ENCODE measurements at places on chromosomes 3 and 15.

GRCh38 chr3:24493746-24494617, 668 bp downstream of the THRB start:
- no peak for DNase-seq

DNA sequence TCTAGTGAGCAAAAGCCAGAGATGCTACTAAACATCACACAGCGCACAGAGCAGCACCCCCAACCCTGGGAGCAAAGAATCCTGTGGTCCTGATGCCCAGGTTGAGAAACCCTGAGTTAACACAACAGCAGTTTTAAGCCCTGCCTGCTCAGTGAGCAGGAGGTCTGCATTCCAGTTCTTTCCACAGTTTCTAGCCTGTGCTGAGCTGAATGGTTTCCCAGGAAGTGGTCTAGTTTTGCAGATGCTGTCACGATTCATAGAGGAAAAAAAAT, 171.1 kb upstream of the PROK2 start:
- DNase-seq, result no peak

GRCh38 chr3:158718490-158719170, 13.6 kb downstream of the RARRES1 start:
- no peak for DNase-seq

GRCh38 chr3:87167628-87168456, 59.3 kb upstream of the CHMP2B start:
- DNase-seq, result peak; percentile 10

DNA sequence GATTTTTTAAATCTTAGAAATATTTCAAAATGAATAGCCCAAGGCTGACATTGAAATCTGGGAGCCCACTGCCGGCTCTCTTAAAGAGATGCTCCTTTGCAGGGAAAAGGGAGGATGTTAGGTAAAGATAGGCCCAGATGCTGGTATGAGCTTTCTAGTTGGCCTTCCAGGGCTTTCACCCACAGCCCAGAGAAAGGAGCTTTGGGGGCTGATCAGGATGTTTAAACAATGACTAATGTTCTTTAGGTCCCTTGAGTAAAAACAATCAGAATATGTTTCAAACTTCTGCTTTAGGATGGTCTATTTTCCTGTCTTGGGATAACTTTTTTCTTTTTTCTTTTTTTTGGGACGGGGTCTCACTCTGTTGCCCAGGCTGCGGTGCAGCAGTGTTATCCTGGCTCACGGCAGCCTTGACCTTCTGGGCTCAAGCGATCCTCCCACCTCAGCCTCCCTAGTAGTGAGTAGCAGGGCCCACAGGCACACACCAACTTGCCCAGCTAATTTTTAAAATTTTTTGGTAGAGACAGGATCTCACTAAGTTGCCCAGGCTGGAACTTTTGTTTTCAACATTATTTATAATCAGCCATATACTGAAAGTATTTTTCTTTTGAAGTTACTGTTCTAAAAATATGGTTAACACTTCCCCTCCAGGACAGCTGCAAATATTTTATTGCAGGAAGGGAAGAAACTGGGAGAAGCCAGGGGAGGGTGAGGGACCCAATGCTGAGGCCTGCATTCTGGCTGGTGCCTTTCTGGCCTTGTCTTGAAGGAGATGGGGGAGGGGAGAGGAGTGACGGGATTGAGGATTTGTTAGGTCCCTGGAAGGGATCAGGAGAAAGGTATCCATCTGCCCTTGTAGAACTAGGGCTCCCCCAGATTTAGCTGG, 70.1 kb downstream of the TRAK1 start:
- DNase-seq, result no peak

DNA sequence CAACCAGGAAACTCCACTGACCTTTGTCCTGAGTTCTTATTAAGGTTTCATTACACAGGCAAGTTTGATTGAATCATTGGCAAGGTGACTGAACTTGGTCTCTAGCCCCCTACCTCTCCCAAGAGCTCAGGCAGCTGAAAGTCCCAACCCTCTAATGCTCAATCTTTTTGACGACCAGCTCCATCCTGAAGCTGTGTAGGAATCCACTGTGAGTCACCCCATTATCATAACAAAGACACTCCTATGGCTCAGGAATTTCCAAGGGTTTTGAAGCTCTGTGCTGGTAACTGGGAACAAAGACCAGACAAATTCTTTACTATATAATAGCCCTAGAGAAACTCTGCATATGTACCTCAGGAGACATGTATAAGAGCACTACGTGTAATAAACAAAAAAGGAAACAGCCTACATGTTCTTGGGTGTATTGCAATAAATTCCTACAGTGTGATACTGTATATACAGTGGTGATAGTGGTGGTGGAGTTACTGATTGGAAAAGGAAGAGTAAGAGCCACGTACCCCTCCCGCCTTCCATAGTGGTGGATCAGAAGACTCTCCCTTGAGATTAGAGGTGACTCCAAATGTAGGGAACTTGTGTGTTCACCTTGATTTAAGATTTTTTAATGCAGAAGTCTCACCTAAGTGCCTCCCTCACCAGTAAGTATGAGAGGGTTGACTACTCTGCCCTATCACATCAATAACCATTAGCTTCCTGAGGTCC, 116.6 kb downstream of the ST8SIA2 start:
- no peak for DNase-seq

DNA sequence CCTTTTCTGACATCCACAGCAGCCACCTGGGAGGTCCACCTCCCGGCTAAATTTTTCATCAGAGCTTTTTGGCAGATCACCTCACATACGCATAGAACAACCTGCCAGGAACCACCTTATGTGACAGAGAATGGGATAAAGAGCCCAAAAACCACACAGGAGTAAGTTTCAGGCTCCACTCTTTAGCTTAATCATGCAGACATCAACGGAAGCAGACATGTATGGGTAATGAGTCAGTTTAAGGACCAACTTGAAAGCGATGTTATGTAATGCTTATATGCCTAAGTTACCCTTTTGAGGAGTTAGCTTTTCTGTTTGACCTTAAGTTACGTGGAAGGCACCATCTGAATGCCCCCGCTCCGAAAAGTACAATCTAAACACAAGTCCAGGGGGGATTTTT, 183.3 kb upstream of the BHLHE40 start:
- no peak for DNase-seq
